Hindlimb muscle (tissue), 1 donor: ENCODE measurements at places on chromosomes 11 and 22.

DNA sequence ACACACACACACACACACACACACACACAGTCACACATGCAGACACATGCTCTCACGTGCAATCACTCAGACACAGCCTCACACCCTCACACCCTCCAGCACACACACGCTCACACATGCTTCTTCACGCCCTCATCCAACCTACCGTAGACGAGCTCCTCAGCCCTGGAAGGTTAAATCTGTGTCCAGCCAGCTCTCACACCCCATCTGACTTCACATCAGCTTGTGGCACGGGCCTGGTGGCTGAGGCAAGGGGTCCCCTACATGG lies 1.3 kb upstream of the SCUBE1 start:
- no peak for DNase-seq

DNA sequence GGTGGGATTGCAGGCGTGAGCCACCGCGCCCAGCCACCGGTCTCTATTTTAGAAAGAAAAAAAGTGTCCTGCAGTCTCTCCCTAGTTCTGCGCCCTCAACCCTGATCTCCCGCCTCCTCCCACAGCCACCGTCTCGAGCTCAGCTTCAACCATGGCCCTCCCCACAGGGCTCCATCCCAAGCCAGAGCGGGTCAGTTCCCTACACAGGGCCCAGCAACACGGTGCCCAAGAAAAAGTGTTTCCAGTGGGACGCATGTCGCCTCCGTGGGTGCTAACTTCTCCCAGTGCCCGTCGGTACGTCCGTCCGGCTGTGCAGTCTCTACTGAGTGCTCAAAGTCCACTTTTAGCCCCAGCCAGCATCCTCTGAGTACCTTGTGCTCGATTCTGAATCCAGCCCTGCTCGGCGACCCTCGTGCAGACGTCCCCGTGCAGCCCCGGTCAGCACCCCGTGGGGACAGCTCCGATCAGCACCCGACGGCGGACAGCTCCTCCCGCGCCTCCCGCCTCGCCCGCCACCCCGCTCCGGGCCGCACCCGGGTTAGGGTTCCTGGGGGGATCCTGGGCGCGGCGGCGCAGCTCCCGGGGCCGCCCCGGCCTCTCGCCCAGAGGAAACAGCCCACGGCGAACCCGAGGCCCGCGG lies 657 bp upstream of the MAPK8IP2 start:
- DNase-seq: peak; percentile 68

- no peak for DNase-seq
Observed at GRCh38 chr11:34212566-34212965, 107.1 kb downstream of the NAT10 start.

GRCh38 chr22:19819208-19819910 lies 35.3 kb downstream of the GNB1L start:
- DNase-seq: no peak

DNA sequence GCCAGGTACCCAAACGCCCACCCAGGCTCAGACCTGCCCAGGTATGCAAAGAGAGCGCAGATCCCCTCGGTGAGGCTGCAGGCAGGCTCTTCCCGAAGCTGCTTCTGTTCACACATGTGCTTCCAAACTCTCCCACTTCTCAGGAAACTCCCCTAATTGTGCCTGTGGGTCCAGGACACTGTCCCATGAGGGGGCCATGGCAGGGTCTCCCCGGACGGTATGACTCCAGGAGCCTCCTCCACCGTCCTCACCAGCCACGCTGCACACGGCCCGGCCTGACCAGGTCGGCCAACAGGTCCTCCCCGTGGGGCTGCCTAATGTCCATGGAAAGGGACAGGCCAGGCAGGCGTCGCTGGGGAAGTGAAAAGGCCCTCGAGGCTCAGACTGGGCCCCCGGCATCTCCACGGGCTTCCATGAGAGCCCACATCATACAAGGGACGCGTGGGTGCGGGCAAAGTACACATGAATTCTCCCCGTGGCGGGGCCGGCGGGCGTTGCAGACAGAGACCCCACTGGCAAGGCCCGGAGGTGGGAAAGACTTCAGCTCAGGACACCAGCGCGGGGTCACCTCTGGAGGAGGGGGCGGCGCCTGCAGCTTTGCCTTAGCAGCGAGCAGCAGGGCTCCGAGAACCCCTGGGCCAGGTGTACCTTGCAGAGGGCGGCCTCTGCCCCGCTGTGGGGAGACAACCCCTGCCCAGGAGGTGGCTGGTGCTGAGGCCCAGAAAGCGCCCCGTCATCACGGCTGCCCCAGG lies 526.1 kb downstream of the BRD1 start:
- DNase-seq: no peak

DNA sequence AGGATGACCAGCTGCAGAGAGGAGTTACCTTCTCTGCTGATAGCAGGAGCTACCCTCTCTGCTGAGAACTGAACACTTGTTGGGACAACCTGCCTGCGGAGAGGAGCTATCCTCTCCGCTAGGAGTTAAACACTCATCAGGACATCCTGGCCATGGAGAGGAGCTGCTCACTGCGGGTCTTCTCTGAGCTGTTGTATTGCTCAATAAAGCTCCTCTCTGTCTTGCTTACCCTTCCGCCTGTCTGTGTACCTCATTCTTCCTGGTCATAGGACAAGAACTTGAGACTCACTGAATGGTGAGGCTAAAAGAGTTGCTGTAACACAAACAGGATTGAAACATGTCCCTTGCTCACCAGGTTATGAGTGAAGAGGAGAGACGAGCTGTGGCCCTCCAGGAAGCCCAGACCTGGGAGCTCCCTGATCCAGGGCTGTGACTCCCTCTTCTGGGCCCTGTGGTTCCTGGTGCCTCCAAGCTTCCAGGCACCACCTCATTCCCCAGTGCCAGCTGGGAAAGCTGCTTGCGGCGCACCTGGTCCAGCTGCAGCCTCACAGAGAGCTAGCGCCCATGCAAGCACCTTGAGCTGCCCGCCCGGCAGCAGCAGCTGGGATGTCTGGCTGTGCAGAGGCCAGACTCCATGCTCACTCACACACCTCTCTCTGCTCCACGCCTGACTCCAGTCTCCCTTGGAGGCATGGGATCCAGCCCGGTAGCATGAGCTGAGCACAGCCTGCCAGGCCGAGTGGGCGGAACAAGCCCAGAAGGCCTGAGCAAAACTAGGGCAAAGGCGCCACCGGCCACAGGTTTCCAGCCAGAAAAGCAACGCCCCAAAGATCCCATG lies 50.5 kb downstream of the RAB30 start:
- no peak for DNase-seq

DNA sequence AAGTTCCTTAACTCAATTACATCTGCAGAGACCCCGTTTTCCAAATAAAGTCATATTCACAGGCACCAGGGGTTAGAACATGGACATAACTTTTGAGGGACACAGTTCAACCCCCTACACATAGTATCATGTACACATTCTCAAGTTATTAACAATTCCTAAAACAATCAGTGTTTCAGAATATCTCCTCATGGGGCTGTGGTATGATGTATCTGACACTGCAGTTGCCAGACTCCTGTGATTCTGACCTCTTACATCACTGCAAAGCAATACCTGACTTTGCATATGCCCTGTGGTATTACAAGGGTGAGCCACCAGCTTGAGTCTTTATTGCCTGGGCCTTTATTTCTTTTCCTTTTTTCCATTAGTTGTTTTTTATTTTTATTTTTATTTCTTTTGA lies 141.7 kb downstream of the COMMD9 start:
- no peak for DNase-seq
